Activated T-helper 1 cell treated with anti-CD3 and anti-CD28 coated beads, Interleukin-12 subunit alpha, Interleukin-12 subunit beta, Interleukin-2, Interleukin-4 antibody, amounts not matched to agents 30 ng/mL and 10 ng/mL and 1 ng/mL, durations not matched to agents 14 hours and 24 hours and 36 hours (primary cell): ENCODE measurements at places on chromosomes 11 and 22.

DNA sequence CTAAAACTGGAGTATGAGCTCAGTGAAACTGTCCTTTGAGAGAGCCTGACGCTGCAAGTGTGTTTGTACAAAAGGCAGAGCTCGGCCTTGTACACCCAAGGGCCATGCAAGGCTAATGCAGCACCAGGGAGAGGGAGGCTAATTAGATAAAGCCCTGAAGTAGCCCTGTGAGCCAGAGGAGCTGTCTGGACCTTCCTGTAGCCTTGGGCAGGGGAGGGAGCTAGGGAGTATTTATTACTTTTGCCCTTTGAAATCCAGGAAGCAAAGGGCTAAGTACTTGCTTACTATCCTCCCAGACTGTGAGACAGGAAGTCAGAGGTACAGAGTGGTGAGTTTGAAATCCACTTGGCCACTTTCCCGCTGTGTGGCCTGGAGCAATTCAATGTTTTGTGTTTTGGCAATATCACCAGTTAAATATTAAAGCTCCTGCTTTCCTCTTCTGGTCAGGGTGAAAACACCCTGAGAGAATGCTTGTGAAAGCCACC is 10.2 kb upstream of the LDHA start:
- no peak for DNase-seq

DNA sequence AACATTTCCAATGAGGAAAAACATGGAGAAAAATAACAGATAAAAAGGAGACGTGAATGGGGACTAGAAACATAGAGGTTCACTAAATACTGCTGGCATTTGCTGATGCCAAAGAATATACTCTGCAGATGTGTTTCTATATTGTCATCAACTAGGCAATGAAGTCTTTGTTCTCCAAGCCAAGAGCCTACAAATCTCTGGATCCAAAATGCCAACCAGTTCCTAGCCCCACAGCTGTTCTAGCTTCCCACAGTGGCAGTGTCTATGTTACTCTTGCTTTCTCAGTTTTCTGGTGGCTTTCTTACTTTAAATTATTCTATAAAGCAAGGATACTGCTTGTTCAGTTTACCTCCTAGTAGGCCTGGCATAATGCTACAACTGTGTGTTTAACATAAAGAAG is 977.9 kb upstream of the CCDC90B start:
- DNase-seq = no peak

DNA sequence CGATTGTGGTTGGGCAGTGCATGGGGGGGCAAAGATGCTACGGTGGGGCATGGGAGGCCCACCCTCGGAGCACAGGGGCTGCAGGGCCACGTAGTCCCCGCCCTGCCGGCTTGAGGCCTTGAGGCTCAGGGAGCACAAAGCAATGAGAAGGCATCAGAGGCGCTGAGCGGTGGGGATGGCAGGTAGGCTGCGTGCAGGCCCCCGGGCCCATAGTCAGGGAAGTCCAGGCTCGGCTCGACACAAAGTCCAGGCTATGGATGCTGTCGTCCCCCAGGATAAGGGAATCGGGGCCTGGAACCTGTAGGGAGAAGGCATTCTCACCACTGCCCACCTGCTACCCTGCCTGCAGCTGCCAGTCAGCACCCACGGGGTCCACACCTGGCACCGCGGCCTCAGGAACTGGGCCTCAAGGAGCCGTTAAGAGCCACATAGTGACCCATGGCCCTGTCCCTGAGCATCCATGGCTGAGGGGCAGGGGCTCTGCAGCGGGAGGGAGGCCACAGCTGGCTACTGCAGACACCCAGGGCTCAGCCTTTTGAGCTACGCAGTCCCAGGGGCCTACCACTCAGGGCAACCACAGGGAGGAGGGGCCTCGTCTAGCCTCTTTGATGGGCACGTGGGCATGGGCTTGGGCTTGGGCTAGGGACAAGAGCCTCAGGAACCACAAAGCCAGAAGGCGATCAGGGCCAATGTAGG is 179.7 kb downstream of the IGLL1 start:
- no peak for DNase-seq

DNA sequence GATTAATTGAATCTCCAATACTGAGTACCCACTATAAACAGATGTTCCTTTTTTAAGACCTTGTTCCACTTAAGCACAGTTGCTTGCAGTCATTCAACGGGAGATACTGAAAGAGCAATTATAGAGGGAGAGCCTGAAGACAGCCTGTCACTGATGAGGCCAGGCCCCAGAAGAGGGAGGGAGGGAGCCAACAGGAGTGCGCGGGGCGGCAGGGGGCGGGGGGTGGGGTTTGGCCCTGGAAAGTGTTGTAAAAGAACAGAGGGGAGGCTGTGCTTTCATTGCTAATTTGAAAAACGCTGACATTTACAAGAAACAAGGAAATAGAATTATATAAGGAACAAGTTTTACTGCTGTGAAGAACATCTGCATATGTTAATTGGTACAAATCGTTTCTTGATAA is 53.1 kb downstream of the MAP6 start:
- DNase-seq = no peak

- DNase-seq = no peak
These were observed 34.9 kb downstream of the RTL6 start for GRCh38 chr22:44463151-44463550.

GRCh38 chr11:73912026-73912425 is 35.2 kb downstream of the PAAF1 start:
- no peak for DNase-seq

DNA sequence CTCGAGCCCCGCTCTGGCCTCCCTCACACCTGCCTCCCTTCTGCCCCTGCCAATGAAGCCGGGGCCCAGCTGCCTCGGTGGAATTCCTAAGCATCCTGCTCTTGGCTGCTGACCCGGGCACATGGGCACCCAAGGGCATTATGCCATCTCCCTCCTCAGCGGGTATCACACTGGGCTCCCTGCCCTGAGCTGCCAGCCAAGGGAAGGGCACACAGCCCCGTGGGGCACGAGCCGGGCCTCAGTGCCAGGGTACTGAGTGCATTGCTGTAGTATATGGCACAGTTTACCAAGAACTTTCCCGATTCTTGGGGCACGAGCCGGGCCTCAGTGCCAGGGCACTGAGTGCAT is 43.8 kb upstream of the JAM3 start:
- no peak for DNase-seq

DNA sequence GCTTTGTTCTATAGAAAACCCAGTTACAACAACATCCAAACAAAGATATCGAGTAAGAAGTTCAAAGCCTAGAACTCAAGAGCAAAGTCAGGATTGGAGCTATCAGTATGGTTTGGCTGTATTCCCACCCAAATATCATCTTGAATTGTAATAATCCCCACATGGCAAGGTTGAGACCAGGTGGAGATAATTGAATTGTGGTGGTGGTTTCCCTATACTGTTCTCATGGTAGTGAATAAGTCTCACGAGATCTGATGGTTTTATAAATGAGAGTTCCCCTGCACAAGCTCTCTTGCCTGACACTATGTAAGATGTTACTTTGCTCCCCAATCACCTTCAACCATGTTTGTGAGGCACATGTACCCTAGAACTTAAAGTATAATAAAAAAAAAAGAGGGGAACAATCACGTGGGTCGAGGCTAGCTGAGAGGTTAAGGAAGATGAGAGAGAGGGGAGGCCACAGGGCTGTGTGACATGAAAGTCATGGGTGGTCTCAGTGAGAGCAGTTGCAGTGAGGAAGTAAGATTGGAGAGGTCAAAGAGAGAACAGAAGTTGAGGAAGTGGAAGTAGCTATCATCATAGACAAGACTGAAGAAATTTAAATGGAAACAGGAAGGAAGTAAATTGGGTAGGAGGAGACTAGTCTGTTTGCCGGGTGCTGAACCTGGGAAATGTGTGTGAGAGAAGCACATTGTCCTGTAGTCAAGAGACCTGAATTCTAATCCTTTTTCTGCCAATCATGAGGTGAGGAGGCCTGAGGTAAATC is 80.1 kb upstream of the CD44 start:
- DNase-seq = no peak

DNA sequence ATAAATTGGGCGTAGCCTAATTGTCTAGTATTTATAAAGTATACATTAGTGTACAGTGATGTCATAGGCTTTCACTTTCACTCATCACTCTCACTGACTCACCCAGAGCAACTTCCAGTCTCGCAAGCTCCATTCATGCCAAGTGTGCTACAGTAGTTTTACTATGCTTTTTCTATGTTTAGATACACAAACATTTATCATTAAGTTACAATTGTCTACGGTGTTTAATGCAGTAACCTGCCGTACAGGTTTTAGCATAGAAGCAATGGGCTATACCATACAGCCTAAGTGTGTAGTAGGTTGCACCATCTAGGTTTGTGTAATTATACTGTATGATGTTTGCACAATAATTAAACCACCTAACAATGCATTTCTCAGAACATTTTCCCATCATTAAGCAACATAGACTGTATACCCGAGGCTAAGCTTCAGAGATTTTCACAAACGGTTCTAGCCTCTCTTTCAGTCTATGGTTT is 17.5 kb downstream of the OR9G1 start:
- no peak for DNase-seq

- DNase-seq = no peak
These were observed 2.4 kb upstream of the MYBPC3 start for GRCh38 chr11:47354913-47355282.

- no peak for DNase-seq
These were observed 16.2 kb downstream of the OTOG start for GRCh38 chr11:17563231-17563646.
